ENCODE measurements at places on chromosomes 7 and 10. TPM values are rescaled to one million over a fixed set of nuclear protein-coding genes. Genes with fewer than 3 reads are reported as not detected.

DNA sequence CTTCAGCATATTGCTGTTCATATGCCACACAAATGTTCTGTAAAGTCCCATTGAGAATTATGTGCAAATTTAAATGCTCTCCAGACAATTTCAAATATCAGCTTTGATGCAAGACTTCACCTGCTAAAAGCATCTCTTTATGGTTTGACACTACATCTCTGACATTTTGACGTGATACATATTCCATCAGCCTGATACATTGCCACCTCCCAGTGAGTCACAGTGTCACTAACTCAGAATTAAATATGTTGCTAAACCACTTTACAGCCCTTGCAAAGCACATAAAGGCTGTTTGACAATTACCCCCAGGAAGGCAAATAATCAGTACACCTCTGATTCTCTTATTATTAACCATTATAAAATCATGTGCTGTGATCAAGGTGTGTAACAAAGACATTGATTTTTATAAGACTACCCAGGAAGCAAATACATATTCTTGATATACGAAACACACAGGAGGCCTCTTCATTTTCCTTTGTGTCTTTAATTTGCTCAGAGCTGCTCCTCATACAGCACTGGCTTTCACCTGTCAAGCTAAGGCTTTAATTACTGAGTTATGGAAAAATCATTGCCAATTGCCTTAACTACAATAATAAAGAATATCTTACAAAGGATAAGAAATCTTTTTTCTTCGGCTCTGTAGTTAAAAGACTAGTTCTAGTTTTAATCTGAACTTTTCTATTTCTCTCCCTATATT, 547.5 kb upstream of the C7orf33 start:
- no peak for DNase-seq

- peak; percentile 87 for DNase-seq
These were observed 303.5 kb upstream of the SMIM30 start for GRCh38 chr7:113421696-113422330.

DNA sequence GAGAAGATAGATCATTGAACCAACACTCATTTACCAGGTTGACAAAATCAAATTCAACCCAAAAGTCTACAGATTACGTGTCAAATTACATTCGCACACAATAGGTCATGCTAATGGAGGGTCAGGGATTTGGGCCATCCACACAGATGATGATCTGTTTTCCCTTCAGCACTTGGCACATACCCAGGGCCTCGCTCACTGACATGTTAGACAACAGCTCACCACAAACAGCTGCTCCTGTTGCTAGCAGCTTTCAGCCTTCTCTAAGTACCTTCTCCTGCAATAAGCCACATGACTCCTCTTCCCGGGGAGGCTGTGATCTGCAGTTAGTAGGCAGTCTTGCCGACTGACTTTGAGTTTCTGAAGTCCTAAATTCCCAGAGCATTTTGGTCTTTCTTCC, 18.4 kb downstream of the NKX2-3 start:
- DNase-seq = no peak

GRCh38 chr7:85392326-85392725, 205.5 kb upstream of the SEMA3D start:
- DNase-seq = no peak

DNA sequence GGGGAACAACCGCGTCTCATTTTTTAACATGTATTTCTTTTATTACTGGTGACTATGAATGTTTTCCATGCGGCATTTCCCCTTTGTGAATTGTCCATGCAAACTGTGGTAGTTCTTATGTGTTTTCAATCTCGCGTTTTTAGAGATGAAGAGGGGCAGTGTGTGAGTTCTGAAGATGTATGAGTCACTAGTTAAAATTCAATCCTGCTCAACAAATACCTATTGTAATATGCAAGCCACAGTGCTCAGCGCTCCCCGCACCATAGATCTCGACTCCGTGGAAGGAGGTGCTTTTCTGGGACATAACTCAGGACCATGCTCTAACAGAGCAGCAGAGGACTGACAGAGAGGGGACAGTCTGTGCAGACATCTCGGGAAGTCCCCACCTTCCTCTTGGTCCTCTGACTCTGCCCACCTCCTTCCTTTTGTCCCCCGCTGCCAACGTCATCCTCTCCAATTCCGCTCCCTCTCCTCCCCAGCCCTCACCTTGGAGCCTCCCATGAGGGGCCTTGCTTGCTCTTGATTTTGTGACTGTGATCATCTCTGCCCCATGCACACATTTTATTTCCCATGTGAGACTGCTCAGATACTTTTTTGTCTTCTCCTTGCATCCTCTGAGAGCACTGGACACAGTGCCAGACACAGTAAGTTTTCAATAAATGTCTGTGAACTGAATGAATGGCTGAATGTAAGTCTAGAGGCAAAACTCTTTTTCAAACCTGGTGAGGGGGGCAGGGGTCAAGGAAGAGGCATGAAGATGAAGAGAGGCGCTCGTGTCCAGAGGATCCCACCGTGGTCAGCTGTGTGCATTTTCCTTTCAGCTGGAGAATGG, 42.7 kb upstream of the PLEKHA1 start:
- no peak for DNase-seq

DNA sequence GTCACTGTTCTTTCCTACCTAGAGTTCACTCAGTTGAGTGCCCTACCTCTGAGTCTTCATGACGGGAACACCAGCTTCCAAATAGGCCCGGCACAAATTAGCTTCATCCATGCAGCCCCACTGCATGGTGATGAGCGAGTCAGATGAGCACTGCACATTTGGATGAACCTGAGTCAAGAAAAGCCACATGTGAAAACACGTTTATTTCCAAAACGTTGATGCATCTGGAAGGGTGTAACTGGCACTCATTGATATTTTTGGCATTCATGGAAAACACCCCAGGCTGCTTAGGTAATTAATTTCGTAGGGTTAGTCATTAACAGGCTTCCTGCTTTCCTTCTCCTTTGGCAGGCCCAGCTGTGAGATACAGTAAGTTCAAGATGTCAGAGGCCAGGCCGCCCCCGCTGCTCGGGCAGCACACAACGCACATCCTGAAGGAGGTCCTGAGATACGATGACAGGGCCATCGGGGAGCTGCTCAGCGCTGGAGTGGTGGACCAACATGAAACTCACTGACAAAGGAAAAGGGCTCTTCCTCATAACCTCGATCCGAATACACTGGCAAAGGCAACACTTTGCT, 725.2 kb downstream of the SUGCT start:
- no peak for DNase-seq

GRCh38 chr7:48078470-48078869, 10.6 kb upstream of the UPP1 start:
- no peak for DNase-seq

Gene COL13A1
- total RNA-seq = 6.0 TPM

Measured in fibroblast of the aortic adventitia (primary cell).